Motor neuron (in vitro differentiated cells): ENCODE measurements at places on chromosomes 12 and 14. TPM values are rescaled to one million over a fixed set of nuclear protein-coding genes. Genes with fewer than 3 reads are reported as not detected.

DNA sequence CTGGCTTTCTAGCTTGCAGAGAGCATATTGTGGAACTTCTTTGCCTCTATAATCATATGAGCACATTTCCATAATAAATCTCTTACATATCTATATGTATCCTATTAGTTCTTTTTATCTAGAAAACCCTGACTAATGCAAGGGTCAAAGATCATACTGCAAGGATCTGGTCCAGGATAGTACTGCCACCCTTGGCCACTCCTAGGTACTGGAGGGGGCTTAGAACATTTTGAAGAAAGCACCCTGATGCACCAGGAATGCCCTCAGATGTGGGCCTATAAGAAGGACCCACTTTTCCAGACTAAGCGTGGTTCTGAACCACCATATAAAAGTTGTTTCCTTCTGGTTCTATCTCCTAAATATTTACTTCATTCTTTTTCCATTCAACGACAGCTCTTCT, 14.6 kb downstream of the ATXN7L3B start:
- no peak for ATAC-seq

Gene FOXG1
- 0.08 and 0.14 TPM in 2 replicates for total RNA-seq

- ATAC-seq: no peak
These were observed 4.3 kb upstream of the KRT72 start for GRCh38 chr12:52605542-52605941.

Gene LRFN5
- 16.0 and 24.1 TPM in 2 replicates for total RNA-seq

Gene PPFIA2
- total RNA-seq: 44.2 and 46.0 TPM in 2 replicates
